ENCODE measurements at places on chromosomes 16 and 17.

DNA sequence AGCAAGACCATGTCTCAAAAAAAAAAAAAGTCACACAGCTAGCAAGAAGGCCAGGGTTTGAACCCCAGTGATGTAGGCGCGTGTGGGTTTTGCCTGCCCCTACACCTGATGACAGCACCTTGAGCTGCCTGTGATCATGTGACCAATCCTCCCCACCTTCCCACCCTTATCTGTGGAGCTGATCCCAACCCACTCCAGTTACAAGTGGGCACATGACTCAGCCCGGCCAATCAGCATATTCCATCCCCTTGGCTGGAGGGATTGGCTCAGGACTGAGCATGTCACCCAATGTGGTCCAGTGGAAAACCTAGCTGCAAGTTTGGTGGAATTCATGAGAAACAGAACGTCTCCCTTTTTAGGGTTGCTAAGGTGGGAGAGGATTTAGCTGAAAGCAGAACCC is 6.6 kb downstream of the TMEM114 start:
- no peak for DNase-seq

GRCh38 chr16:14028202-14028601 is 42.9 kb upstream of the MRTFB start:
- DNase-seq: no peak

DNA sequence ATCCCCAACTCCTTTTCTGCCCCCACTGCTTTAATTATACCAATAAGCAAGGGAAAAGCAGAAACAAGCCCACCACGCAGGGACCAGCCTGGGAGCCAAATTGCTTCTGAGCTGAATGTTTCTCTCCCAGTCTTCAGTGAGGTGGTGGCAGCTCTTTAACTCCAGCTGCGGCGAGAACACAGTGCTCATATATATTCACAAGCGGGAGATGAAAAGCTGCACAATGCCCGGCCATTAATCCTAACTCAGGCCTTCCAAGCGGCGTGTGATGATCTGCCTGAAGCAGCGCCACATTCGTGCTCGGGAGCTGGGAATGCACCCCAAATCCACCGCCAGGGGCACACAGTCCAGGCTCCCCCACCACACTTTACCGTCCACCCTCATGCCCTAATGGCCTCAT is 203.7 kb upstream of the SDK2 start:
- DNase-seq: no peak

DNA sequence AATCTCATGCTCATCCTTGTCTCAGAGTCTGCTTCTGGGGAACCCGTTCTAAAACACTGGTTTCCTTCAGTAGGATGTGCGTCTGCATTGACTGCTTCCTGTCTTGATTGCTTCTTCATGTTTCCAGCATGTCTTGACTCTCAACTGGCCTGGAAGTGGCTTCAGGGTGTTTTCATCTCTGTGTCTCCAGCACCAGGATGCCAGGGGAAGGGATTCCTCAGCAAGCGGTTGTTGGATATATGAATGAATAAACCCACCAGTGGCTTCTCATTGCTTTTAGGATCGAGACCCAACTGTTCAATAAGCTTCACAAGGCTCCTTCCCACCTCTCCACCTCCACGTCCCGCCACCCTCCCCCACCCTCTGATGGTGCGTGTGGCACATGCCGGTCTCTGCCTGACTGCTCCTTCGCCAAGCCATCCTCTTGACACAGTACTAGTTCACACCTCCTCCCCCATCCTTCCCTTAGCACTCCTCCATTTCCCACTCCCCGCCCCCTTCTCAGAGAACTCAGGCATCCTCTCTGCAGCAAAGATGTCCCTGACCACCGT is 14.1 kb upstream of the TNS4 start:
- no peak for DNase-seq

GRCh38 chr17:18327093-18327492 is 12.0 kb downstream of the SMCR8 start:
- DNase-seq: no peak
